ENCODE measurements at places on chromosomes 3 and 15. TPM values are rescaled to one million over a fixed set of nuclear protein-coding genes. Genes with fewer than 3 reads are reported as not detected.

The EID1 gene
- 229 TPM for total RNA-seq

The SORD gene
- 34.1 TPM for total RNA-seq

The COLQ gene
- 7.6 TPM for total RNA-seq

The NAALADL2 gene
- 6.0 TPM for total RNA-seq

The CCDC71 gene
- total RNA-seq = 34.3 TPM

The PRR20G gene
- total RNA-seq = 9.1 TPM

The ECE2 gene
- total RNA-seq = 1.4 TPM

GRCh38 chr3:4504340-4505261, 11.5 kb downstream of the ITPR1 start:
- DNase-seq = peak; percentile 77

- no peak for DNase-seq
These were observed 98.2 kb downstream of the FBN1 start for GRCh38 chr15:48547286-48547685.

DNA sequence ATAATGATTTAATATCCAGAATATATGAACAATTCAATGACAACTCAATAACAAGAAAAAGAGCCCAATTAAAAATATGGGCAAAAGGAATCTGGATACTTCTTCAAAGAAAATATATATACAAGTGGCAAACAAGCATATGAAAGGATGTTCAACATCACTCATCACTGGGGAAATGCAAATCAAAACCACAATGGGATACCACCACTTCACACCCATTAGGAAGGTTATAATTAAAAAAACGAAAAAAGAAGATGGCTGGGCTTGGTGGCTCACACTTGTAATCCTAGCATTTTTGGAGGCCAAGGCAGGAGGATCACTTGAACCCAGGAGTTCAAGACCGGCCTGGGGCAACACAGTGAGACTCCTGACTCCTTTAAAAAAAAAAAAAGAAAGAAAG, 4.1 kb downstream of the CCDC12 start:
- no peak for DNase-seq

DNA sequence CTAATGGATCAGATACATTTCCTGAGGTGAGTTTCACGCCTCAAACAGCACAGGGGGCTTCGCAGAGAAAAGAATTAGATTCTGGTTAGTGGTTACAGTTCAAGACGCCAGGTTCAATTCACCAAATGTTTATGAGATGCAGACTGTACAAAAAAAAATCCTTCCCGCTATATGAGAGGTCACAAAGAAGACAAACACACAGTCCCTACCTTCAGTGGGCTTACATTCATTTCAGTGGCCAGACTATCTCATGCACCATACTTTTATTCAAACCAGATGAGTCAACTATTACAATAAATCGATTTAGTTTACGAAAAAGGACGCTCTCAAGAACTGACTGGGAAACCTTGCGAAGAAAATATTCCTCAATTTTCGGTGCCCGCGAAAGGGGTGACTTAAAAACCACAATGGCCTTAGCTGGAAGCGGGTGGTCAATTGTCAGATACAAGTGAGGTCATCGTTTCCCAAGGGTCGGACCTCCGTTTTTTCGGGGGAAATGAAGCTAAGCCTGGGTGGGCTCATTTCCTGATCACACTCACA, 695 bp downstream of the METTL6 start:
- DNase-seq = no peak

DNA sequence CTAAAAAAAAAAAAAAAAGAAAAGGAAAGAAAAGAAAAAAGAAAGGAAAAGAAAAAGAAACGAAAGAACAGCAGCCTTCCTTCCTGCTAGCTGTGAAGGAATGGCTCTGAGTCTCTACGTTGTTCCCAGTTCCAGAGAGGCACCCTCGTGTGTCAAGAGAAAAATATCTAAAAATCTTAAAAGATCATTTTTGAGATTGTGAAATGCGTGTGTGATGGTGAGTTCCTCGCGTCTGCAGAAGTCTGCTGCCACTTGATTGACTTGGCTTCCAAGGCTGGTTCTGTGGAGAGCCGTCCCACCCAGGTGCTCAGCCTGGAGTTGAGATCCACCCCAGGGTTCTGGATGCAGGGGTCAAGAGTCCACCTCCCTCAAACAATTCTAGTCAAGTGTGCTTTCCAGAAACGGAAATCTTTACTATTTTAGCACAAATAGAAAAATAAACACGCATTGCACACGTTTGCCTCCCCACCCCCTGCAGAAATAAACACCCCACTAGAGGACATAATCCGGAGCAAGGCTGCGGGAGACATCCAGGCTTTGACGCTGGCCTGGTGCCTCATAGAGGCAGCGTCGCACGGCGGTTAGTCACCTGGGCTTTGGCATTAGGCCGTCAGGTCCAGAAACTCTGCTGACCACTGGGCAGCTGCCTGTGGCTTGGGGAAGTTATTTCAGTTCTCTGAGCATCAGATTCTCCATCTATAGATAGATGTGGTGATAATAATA, 265.4 kb downstream of the FAM43A start:
- DNase-seq = no peak

GRCh38 chr3:3631114-3631513, 168.1 kb upstream of the LRRN1 start:
- no peak for DNase-seq

- DNase-seq = no peak
These were observed 84.8 kb upstream of the FOXB1 start for GRCh38 chr15:59918994-59919951.

GRCh38 chr3:183244219-183244618, 8.8 kb upstream of the B3GNT5 start:
- DNase-seq = peak; percentile 40

DNA sequence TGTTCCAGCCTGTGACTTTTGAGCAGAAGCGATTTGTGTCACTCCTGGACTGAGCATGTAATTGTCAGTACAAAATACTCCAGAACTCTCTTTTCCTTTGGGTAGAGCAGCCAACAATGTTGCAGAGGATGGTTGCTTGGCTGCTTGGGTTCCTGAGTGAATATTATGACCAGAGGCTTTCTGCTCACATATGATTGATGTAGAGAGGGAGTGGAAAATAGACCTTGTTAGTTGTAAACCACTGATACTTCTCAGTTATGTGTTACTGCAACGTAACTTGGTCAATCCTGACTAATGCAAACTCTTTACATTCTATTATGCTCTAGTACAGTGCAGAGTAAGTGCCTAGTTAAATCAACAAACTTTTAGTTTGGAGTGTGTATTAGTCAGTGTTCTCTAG, 322.6 kb upstream of the KCNH8 start:
- DNase-seq = no peak

GRCh38 chr3:24393316-24393715, 101.3 kb downstream of the THRB start:
- no peak for DNase-seq

GRCh38 chr15:86493884-86494283, 414.2 kb downstream of the AGBL1 start:
- DNase-seq = no peak

- DNase-seq = no peak
These were observed 36.8 kb downstream of the FNDC3B start for GRCh38 chr3:172076212-172076611.

- no peak for DNase-seq
These were observed 172.4 kb downstream of the DCLK3 start for GRCh38 chr3:36591959-36592358.

- no peak for DNase-seq
These were observed 47.6 kb downstream of the OSTN start for GRCh38 chr3:191246630-191247029.

GRCh38 chr3:169186596-169186995, 476.9 kb downstream of the MECOM start:
- DNase-seq = no peak

Data from testis (tissue), 5 donors.